ENCODE measurements at places on chromosomes 6 and 20.

GRCh38 chr6:1949538-1949937 is 295.9 kb downstream of the GMDS start:
- DNase-seq: no peak

- no peak for DNase-seq
Observed at GRCh38 chr6:27541212-27541932, 68.5 kb upstream of the ZNF184 start.

DNA sequence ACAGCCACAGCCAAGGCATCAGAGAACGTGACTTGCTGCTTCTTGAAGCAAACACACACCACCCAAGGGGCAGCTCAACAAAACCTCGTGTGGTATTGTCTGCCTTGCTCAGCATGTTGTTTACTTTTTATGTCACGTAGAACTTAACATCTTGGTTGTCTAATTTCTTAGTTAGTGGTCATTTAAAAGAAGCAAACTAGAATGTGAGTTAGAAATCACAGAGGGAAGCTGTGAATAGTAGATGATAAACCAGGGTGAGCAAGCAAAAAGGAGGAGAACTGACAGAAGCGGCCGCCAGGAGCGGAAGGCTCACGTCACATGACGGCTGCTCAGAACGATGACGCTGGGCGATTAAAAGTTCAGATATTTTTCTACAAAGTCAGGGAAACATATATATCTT is 51.5 kb upstream of the KIF25 start:
- DNase-seq: no peak

DNA sequence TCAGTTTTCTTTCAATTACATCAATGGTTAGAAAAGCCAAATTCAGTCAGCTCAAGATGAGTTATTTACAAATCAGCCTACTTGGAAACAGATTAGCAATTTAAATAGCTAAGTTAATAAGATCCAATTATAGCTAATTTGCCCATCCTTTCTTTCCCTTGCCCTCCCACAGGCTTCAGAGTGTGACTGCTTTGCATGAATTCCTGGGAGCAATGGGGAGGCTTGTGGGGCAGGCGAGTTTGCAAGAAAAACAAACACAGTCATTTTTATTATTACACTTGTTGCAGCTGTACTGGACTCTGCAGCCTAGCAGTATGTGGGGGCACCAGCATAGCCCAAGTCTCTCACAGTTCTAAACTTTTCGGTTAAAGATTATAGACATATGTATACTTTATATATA is 219.0 kb downstream of the NKAIN2 start:
- DNase-seq: peak; percentile 40

DNA sequence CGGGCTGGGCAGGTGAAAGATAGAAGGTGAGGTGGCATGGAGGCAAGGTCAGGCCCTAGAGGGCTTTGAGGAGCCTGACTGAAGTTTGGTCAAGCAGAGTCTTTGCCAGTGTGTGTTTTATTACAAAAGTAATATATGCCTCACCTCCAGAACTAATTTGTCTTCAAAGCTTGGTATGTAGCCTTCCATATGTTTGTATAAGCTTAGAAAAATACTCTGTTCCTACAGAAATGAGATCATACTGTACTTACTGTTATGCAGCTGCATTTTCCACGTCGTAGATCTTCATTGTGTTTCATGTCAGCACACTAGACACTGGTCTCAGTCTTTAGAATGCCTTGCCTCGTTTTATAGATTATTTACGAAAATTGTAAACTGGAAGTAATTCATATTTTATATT is 61.8 kb downstream of the ANKS1A start:
- DNase-seq: no peak

DNA sequence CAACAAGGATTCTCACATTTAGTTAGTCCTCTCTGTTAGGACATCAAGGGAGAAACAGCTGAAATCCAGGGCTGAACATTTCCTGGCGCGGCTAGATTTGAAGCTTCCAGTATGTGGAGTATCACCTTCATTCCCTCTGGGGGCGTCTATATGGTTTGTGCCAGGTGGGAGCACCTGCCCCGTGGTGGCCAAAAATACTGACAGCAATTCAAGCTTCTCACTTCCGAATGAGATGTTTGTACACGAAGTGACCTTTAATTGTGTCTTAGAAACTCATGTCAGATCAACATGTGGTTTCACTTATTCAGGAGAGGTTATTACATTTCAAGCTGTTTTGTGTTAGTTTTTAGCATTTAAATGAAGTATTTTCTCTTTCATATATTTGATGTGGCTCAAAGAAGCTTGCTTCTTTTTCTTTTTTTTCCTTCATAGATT is 67.3 kb upstream of the ZNF217 start:
- DNase-seq: no peak

GRCh38 chr20:4411744-4412143 is 310.0 kb upstream of the PRND start:
- DNase-seq: no peak

DNA sequence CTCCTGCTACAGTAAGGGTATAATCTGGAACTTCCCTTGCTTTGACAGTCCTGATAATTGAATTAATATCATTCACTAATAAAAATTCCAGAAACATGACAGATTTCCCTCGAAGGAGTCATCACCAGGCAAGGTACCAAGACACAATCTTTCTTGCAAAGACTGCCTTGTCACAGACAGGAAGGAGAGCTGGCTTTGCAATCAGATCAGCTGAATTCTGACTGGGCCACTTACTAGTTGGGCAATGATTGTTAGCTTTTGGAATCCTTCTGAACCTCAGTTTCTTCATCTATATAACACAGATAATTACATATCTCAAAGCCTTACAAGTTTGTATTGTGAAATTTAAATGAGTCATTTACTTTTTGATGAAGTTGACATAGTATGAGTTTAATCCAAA is 344.2 kb downstream of the RFPL4B start:
- DNase-seq: no peak

- no peak for DNase-seq
Observed at GRCh38 chr6:132527791-132528190, 10.3 kb upstream of the TAAR9 start.

DNA sequence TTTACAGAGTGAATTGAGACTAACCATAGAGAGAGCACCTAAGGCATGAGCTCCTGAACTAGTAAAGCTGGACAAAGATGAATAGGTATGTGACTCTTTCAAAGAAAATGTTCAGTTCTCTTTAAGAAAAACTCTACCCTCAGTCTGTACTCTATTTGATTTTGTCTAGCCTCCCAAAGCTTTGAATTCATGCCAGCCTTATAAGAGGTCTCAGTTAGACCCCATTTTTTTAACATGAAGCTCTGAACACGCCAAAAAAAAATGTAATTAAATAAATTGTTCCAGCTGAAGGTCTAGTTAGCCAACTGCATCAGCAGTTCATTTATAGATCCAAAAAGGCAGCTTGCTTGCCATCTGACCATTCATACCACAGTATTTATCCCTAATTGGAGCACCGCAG is 71.6 kb downstream of the COL9A1 start:
- DNase-seq: peak; percentile 31

- no peak for DNase-seq
Observed at GRCh38 chr20:37988306-37988954, 44.8 kb downstream of the TTI1 start.

GRCh38 chr6:154450498-154450897 is 60.0 kb downstream of the CNKSR3 start:
- no peak for DNase-seq

DNA sequence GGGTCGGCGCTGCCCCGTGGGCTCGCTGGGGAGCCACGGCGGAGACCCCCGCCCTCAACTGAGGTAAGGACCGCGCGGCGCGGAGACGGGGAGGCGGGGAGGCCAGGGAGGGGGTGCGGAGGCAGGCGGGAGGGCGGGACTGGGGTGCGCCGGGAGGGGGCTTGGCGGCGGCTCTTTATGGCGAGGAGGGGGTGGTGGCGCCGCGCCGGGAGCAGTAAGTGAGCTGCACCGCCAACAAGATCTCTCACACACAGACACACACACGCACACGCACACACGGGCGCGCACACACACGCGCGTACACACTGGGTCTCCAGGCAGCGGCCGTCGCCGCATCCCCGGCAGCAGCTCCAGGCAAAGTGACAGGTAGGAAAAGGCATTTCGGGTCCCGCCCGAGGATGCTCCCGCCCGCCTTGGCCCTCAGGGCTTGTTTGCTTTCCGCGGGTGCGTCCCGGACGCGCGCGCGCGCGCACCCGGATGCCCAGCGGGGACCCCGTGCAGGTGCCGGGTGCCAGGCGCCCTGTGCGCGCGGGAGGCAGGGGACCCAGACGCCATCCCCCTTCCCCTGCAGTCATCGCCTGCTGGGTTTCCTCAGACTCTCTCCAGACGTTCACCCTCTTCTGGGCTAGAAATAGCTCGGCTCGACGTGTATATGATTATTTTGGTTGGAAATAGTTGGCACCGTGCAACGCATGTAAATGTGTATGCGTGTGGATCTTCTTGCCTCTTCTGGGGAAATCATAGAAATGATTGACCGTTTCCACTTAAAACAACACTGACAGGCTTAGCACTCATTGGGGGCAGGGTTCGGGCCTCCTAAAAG is at the start of gene PLCB4:
PLCB4 (plus strand) TSS at position 247 of the 823 bp plus-strand sequence. CDS start 238,728 bp downstream, outside the sequence.
- DNase-seq: peak; percentile 48

GRCh38 chr6:112307707-112308106 is 39.4 kb upstream of the RFPL4B start:
- no peak for DNase-seq

GRCh38 chr6:120764312-120764711 is 570.0 kb downstream of the TBC1D32 start:
- DNase-seq: no peak

- DNase-seq: no peak
Observed at GRCh38 chr6:101080597-101080996, 199.5 kb upstream of the ASCC3 start.

DNA sequence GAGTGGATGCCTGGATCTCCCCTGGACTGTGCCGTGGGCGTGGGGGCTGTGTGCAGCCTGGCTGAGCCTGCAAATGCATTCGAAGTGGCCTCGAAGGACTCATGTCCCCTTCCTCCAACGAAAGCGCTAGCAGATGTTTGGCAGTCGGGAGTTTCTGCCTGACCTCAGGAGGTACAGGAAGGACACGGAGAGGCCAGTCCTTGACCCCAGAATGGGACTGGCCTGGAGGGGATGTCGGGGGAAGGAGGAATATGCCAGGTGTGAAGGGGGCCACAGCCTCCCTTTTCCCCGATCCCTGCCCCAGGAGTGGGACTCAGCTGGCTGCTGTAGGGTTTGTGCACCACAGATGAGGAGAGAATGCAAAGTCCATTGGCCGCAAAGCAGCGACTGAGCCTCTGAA is 45.6 kb downstream of the APCDD1L start:
- no peak for DNase-seq

GRCh38 chr6:64293298-64293697 is 657.7 kb downstream of the PHF3 start:
- no peak for DNase-seq

GRCh38 chr6:89567630-89568390 is 70.7 kb downstream of the LYRM2 start:
- no peak for DNase-seq

DNA sequence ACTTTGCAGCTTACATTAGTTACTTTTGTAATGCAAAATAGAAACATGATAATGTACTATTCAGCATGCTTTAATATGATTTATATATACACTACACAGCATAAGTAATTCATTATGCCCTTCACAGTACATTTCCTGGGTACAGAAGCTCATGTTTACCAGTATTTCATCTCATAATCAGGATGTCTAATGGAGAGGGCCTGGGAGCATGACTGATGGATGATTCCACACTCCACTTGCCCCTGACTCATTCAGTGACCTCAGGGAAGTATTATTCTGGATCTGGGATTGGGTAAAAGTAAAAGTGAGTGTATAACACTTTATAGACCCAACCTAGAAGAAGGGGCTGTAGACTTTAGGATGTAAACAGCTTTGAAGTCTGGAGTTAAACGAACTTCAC is 31.4 kb upstream of the BACH2 start:
- DNase-seq: no peak

DNA sequence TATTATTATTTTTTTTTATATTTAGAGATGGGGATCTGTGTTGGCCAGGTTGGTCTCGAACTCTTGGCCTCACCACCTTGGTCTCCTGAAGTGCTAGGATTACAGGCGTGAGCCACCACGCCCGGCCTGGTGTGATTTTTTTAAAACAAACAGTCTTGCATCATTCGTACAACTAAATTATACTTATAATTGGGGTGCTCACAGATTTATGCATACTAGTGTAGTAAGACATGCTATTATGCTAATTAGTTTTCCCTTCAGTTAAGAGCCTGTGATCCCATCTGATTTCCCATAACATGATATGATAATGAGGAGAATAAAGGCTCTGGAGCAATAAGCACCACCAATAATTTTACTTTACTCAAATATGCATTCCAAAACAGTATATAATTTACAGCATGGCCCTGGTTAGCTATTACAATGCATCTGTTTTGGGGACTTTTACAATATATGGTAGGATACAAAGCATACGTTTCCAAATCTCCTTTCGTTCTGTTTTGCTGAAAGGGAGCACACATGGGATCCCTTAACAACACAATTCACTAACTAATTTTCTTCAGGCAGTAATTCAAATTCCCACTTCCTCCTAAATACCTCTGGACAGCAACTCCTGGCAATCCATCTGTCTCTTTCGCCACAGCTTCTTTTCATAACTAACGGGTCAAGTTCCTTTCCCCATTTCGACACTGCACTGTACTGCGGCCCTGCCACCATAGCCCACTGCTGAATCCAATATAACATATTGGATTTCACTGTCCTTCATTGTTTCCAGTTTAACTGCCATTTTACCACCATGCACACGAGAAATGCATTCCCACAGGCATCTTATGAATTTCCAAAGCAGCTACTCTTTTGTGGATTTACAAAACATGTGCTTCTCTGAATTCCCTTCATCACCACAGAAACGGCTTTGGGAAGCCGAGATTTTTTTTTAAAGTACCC is 1.7 kb downstream of the NUDT3 start:
- no peak for DNase-seq

DNA sequence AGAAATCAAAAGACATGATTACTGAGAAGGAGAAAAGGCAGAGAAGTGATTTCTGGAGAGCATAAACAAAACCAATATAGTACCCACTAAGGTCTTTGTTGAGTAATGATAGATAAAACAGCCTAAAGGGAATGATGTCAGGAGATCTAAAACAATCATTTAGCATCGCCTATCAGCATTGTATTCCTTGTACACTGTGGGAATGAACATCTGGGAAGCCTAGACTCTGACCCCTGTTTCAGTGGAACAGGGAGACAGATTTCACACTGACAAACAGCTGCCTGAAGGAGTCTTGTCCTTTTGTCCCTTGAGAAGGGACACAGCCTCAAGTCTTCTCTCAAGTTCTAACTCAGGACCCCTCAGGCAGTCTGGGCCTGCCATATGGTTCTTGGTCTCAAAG is 1.7 kb downstream of the ASIP start:
- DNase-seq: no peak

DNA sequence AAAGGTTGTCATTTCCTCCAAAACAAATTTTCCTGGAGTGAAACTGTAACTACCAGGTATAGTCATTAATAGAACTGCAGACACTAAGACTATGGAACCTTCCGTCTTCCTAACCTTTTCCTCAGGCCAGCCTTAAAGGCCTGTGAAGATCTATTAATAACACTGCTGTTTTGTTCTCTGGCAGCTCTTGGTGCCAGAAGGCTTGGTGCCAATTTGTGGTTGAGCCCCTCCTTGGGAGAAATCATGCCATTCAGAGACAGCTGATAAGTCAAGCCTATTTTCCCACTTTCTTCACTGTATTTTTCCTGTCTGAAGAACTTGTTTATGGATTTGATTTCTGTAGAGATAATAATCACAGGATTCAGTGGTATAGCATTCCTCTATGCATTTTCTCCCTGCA is 64.8 kb downstream of the HCRTR2 start:
- DNase-seq: peak; percentile 19

All from NCI-H1105 (cell line).